Stimulated activated CD8-positive, alpha-beta memory T cell treated with anti-CD3 and anti-CD28 coated beads, Interleukin-4, amount 100 ng/mL, for 48 hours (primary cell): ENCODE measurements at places on chromosomes 7 and 10.

DNA sequence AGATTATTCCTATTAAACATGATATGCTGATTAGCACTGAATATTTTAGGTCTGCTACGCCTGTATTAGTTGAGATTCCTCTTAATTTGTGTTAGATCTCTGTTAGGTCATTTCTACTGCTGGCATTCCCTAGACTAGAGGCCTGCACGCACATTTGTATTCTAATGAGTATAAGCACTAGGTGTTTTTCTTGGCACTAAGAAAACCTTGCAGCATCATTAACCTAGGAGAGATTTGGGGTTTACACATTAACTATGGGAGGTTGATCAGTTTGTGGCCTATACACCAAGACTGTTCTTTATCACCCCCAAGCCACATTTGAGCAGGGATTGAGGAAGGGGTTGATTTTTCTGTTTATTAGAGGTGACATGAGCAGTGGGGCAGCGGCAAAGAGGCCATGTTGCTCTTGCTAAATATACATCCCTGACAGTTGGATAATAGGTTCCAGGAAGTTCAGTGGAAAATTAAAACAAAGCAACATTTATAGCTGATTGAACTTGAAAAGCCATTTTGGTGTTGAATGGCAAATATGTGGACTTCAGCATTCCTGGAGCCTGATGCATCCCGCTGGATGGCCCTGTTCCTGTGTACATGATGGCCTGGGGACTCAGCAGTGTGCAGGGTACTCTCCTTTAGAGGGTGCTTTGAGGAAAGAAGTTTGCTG lies 65.2 kb downstream of the GBF1 start:
- DNase-seq: no peak

- DNase-seq: no peak
Measured at GRCh38 chr10:125159932-125160855, at the start of gene CTBP2. CTBP2 (minus strand) TSS chr10:125160563.

- peak; percentile 31 for DNase-seq
Measured at GRCh38 chr7:55641273-55641691, 69.0 kb upstream of the VOPP1 start.

DNA sequence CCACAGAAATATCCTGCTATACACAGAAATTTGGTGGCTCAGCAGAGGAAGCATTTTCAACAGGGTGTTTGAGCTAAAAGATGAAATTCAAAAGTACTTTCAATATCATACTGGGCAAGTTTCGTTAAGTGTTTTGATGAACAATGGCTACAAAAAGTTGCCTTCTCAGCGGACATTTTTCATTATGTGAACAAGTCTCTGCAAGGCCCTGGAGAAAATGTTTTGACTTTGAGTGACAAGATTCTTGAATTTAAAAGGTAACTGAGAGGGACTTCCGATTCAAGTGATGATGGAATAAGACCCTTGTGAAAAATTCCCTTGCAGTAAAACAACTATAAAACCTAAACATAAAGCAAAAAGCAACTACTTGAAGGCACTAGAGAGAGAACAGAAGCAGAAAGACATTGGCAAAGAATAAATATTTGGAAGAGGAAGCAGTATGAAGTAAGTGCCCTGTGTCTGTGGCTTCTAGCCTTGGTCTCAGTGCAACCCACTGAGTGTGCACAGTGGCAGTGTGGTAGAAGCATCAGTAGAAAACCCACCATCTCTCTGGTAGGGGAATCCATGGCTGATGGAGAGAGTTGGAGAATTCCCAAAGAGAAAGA lies 62.5 kb upstream of the NAMPT start:
- DNase-seq: no peak

GRCh38 chr7:85030893-85031292 lies 156.0 kb downstream of the SEMA3D start:
- DNase-seq: no peak
